ENCODE measurements at places on chromosomes 12 and 14.
A peak's percentile ranks its signal among the peaks of the same experiment; 100 is the strongest.

GRCh38 chr12:8828257-8829124 is 6.1 kb downstream of the A2ML1 start:
- no peak for DNase-seq

DNA sequence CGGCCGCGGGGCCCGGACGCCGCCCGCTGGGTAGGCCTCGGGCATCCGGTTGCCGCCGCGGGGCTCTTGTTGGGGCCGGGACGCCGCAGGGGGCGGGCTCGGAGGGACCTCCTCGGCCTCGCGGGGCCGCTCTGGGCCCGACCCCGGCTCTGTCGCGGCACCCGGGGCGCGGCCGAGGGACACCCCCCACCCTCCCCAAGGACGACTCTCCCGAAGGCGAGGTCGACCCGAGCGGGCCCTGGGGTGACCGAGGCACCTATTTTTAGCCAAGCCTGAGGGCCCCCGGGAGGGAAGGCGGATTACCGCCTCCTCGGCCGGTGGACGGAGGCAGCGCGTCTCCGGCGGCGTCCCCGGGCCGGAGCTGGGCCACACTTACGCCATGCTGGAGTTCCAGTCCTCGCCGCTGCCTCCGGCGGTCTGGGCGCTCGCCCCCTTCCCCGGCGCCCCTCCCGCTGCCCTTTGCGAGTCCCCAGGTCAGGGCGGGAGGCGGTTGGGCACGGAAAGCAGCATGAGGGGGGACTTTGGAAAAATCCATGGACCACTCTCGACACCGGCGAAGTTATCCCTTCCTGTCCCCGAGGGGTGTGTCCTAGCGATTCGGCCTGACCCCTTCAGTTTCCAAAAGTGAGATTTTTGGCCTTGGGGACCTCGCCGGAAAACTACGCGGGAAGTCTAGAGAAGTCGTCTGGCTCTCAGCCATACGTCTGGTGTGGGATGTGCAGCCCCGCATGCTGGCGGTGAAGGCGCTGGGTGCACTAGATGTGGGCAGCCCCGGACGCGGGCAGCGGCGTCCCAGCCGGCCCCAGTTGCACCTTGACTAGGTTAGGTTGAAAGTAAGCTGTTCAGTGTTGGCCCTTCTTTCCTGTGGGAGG is 699 bp downstream of the KTN1 start:
- DNase-seq: peak; percentile 43

DNA sequence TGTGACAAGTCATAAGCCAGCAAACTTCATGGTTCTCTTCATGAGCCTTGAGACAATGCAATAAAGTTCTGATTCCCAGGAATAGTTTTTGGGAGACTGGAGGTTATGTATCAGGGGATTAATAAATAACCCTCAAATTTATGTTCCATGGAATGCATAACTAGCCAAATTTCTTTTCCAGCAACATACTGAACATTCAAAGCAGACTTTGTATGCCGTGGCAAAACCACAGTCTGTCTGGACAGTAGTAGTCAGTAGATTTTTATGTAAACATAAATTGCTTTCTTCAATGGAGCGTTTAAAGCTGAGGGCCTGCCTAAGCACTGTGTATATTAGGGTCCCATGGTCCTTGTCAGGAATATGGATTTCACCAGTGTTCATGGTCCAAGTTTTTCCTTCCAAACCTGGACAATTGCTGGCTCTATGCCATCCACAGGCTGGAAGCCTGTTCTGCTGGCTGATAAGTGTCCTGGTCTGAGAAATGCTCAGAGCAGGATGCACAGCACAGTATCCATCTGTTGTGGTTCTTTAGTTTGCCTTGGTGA is 144.9 kb downstream of the SRGAP1 start:
- DNase-seq: no peak

DNA sequence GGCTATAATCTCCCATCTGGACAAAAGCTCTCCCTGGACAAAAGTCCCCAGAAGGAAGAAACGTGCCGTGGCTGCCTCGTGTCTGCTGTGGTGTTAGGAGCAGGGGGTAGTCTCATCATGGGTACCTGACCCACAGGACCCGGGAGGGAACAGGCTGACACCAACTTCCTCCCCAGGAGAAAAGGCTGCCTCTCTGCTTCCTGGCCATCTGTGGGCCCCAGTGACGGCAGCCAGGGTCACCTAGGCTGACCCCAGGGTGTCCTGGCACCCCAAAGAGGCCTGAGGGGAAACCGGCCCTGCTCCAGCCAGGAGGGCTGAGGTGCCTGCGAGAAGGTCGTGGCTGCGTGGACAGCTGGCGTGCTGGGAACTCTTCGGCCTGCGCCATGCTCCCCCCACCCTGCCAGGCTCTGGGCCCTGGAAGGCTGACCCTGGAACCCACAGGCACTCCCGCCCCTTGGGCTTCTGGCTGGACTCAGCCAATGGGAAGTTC is 133.9 kb downstream of the RFLNA start:
- DNase-seq: no peak

DNA sequence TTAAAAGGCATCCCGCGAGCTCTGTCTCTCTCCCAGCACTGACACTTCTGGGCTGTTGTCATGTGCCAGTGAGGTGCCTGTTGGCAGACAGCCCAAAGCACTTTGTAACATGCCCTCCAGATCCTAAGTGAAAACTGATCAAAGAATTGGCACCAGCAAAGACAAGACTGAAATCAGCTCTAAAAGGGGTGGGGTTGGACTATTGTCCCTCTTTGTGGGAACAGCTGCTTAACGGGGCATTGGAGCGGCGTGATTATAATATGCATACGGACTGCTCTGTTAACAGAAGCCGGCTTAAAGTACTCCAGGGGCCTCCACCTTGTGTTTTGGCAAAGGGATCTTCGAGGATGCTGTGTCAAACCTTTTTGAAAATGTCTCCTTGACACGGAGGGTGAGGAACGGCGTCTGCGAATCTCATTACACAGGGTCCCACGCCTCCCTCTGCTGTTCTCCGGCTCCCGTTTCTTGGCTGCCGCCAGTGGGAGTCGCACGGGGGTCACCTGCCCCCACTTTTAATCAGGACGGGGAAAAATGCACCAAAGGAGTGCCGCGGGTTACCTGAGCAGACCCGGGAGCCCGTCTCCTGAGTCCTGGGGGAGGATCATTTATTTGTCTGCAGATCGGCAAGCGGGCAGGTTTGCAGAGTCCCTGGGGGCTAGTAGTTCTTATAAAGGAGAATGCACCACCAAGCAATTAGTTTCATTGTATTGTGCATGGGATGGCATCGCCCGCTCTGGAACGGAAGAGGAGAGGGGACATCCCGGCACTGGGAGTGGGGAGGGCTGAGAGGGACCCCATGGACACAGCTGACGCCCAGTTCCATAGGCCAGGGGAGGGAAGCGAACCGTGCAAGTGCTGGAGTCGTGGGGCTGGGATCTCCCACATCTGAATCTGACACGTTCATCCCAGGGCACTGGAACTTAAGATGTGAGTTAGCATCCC is 44.3 kb downstream of the SPRING1 start:
- no peak for DNase-seq

DNA sequence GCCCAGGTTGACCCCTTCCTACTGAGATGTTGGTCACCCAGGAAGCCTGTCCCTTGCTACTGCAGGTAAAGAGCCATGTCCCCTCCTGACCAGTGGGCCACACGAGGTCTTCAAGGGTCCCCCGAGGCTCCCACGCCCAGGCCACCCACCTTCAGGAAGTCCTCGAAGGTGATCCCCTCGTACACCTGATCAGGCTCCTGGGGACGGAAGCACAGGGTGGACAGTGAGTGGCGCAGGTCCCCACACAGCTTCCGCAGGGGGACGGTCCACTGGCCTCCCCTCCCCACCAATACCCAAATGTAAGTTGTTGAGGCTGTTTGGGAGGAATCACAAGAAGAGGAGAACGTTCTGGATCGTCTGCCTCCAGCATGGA is 57.4 kb downstream of the TESC start:
- no peak for DNase-seq

- no peak for DNase-seq
Measured at GRCh38 chr14:68374682-68375081, 418.2 kb downstream of the ZFP36L1 start.

- no peak for DNase-seq
Measured at GRCh38 chr12:108750526-108750925, 19.2 kb upstream of the CORO1C start.

GRCh38 chr12:45762185-45763110 is 32.9 kb downstream of the ARID2 start:
- DNase-seq: peak; percentile 10

DNA sequence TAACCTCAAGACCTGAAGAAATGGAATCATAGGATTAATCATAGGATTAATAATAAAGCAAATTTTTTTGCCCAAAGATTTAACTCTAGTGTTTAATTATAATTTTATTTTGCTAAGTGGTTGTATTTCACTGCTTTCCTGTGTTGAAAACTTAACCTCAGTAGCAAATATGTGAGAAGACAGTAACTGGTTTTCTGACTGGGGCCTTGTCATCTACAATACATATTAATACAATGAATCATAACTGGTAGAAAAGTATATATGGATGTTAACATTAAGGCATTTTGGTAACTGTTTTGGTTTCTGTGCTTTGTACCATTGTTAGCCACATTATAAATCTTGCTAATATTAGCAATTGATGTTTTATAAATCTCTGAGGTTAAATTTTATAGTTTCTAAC is 92.2 kb downstream of the ACSS3 start:
- DNase-seq: no peak

DNA sequence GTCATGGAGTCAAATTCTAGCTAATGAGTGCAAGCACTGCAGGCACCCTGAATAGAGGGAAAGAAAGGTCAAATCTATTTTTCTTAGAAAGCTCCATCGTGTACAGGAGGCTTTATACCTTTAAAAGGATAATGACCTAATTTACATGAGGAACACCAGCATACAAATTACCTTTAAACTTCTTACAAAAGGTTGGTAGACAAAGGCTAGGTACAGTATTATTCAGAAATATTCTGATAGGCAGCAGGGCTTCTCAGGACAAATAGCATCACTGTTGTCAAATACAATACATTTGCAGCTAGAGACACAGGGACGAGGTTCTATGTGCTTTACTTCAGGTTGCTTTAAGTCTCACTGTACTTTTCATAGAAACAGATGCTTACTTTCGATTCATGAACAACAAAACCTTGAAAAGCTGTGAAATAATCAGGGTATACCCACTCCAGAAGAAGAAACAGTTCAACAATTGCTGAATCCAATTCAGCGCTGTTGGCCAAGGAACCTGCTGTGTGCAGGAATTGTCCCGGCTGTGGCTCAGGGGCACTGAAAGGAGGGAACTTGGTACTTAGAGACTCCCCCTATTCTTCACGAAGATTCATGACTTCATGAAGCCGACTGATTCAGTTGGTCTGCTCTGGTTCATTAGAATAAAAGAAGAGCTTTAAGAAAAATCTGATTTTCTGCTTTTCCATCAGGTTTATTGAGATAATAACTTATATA is 252.9 kb downstream of the PRKD1 start:
- DNase-seq: no peak

DNA sequence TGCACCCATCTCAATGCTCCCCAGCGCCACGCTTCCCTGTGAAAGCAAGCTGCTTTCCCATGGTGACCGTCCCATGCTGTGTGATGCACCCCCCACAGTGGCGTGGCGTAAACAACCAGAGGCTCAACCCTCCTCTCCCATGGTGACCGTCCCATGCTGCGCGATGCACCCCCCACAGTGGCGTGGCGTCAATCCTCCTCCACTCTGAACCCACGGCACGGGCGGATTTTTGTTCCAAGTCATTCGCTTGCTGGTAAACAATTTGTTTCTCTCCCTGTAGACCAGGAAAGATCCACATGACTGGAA is 8.9 kb downstream of the STX2 start:
- DNase-seq: no peak

- no peak for DNase-seq
Measured at GRCh38 chr12:123030686-123031085, 50.2 kb downstream of the ARL6IP4 start.

DNA sequence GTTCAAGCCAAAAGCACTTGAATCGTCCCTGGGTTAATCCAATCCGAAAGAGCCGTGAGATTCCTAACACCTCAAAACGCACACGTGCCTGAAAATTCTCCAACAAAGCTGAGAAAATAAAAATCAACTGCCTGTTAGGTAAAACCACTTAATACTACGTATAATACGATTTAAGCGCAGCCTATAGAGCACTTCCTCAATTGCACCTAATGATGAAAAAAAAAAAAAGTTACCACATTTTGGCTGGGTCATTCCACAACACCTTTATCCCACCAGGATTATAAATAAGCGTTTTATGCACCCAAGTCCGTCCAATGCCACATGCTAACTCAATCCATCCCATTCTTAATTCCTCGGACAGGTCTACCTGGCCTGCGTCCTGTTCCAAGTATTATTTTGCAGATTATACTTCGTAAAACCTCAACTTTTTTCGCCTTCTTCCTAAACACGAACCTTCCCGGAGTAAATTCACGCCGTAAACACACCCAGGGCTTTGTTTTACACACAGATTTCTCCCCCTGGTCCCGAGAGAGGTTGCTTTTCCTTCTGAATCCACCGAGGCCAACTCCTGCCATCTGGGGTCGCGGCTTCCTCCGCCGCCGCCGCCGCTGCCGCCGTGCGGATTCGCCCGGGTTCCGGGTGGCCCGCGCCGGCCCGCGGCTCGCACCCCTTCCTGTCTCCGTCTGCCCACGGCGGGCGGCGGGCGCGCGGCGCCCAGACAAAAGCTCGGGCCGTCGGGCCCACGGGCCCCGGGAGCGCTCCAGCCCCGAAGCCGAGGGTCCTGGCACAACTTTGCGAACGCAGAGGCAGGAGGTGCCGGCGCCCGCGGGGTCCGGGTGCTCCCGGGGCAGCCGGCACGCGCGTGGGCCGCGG is 66.2 kb downstream of the RNF34 start:
- DNase-seq: peak; percentile 39

- DNase-seq: no peak
Measured at GRCh38 chr12:7411343-7411742, 32.6 kb downstream of the CD163L1 start.

GRCh38 chr14:88481059-88481458 is 73.7 kb downstream of the PTPN21 start:
- no peak for DNase-seq

- DNase-seq: no peak
Measured at GRCh38 chr14:85512451-85512850, 17.5 kb upstream of the FLRT2 start.

- DNase-seq: no peak
Measured at GRCh38 chr12:55708695-55709233, 1.1 kb upstream of the ITGA7 start.

- no peak for DNase-seq
Measured at GRCh38 chr14:93855737-93856136, 67.5 kb upstream of the PRIMA1 start.

GRCh38 chr14:60655119-60655897 is 6.0 kb upstream of the SIX1 start:
- no peak for DNase-seq

Data from activated CD4-positive, alpha-beta T cell treated with anti-CD3 and anti-CD28 coated beads, Interleukin-2, amount 50 U/mL, for 16 hours (primary cell).